ENCODE measurements at places on chromosomes 7 and 10.

DNA sequence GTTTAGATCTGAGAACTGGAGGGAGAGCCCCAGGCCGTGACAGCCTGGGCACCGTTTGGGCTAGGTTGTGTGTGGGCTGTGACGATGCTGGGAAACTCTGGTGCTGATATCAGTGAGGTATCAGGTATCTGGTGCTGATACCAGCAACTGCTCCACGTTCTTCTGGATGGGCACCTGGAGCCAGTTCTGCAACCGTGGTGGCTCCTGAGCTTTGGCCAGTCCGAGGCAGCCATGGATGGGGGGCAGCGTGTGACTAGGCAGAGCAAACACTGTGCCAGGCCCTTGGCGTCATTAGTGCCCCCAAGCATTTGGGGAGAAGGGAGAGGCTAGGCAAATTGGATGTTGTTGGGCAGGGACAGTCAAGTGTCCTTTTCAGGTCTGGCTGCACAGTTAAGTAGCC is 57.9 kb downstream of the ZNF467 start:
- no peak for DNase-seq

GRCh38 chr7:149886018-149886415 is 12.2 kb downstream of the ATP6V0E2 start:
- DNase-seq = no peak

GRCh38 chr10:98378722-98379121 is 36.3 kb downstream of the PYROXD2 start:
- DNase-seq = no peak

DNA sequence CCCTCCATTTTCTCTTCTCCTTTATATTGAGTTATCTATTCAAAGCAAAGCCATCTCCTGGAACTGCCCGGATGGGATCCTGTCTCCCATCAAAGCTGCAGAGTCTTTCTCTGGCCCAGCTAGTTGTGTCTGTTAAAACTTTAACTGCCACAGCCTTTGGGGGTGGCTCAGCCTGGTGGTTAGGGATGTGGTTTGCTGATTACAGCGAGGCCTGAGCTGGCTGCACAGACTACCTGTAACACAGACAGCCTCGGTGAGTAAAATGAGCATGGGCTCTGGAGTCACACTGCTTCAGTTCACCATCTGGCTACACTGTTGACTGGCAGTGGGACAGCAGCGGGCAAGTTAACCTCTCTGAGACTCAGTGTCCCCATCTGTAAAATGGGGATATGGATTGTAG is 18.4 kb upstream of the HABP2 start:
- DNase-seq = no peak

GRCh38 chr7:19957664-19958063 is 184.2 kb upstream of the TMEM196 start:
- DNase-seq = no peak

- DNase-seq = no peak
Observed at GRCh38 chr7:42468471-42468870, 231.5 kb upstream of the GLI3 start.

DNA sequence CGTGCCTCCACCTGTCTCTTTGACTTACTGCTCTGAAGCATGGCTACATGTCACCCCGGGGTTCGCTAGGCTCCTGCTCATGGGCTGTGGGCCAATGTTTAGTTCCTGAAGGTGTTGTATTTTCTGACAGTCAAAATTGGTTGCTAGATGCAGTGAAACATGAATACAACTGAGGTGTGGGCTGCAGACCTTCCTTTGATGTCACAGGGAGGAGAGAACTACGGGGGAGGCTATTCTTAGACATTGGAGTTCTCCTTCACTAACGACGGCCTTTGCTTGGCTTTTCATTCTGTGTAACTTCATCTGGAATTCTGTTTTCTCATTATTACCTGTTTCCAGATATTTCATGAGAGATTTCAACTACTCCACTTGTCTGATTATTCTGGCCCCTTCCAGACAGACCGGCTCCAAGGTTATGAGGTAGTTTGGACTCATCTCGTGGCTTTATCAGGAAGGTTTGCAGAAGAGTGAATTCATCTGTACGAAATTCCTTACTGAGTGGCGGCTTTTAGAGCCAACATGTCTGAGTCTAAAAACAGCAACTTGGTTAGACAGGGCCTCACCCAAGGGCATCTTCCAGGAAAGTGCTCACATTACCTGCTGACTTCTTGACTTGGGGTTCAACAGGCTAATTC is 774.7 kb downstream of the SUGCT start:
- DNase-seq = no peak

- DNase-seq = no peak
Observed at GRCh38 chr10:114825513-114826253, 4.1 kb downstream of the FHIP2A start.

- no peak for DNase-seq
Observed at GRCh38 chr7:106606120-106606519, 54.8 kb downstream of the CCDC71L start.

- no peak for DNase-seq
Observed at GRCh38 chr7:111175908-111176441, 85.0 kb downstream of the LRRN3 start.

DNA sequence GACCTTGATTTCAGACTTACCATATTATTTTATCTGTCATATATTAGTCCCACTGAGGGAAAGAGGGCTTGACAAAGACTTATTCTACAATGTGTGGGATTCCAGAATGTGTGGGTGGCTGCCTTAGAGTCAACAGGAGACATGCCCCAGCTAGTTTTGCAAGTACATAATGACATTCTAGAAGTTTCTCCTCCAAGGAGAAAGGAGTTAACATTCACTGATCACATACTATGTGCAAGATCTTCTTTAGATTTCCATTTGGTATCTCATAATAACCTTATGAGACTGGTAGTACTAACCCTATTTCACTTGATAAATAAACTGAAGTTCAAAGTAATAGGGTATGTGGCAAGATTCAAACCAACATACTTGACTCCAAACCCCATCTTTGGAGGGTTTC is 25.2 kb downstream of the IRF5 start:
- DNase-seq = no peak

GRCh38 chr7:66504131-66504530 is 124.5 kb upstream of the KCTD7 start:
- no peak for DNase-seq

DNA sequence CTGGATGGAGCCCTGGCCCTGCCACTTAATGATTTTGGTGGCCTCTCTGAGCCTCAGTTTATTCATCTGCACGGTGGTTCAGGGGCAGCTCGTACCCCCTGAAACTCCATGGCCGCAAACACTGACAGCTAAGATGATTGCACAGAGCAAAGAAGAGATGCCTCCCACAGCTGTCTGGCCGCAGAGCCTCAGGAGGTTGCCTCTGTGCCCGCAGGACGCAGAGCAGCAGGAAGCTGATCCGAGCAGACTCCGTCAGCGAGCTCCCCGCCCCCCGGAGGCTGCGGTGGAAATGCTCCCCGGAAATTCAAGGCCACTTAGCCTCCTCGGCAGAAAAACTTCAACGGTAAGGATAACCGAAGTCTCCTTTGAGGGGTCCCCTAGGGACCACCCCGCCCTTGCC is 30.2 kb upstream of the C10orf53 start:
- no peak for DNase-seq

- no peak for DNase-seq
Observed at GRCh38 chr7:130868139-130868538, 134.1 kb upstream of the KLF14 start.

DNA sequence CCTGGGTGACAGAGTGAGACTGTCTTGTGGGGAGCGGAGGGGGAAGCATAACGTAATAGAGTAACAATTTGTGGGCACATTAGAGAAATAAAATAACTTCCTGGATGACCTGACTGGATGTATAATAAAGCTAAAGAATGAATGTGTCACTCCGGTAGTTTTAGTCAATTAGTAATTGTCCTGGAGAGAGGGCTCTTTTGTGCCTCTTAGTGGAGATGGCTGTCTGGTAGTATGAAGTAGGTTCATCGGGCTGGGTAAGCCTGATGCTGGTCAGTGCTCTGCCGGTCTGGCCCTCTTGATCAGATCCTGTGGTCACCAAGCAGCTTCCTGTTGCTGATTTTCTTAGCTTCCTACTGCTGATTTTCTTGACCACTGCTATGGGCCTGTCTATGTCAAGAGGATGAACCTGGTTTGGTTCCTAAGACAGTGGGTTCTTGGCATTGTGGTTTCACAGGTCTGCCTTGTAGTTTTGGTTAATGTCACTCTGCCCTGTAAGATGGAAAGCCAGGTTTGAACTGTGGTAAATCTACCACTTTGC is 34.1 kb downstream of the ZRANB1 start:
- no peak for DNase-seq

- peak; percentile 59 for DNase-seq
Observed at GRCh38 chr7:93165447-93165846, 17.3 kb upstream of the SAMD9L start.

Measured in naive B cell (primary cell).